ENCODE measurements at places on chromosomes 1 and 21.

- no peak for DNase-seq
Measured at GRCh38 chr21:40169971-40170370, 302.7 kb downstream of the PCP4 start.

GRCh38 chr1:163772246-163772645 is 450.5 kb downstream of the NUF2 start:
- no peak for DNase-seq

- DNase-seq, result no peak
Measured at GRCh38 chr21:38533887-38534286, 35.6 kb upstream of the ERG start.

DNA sequence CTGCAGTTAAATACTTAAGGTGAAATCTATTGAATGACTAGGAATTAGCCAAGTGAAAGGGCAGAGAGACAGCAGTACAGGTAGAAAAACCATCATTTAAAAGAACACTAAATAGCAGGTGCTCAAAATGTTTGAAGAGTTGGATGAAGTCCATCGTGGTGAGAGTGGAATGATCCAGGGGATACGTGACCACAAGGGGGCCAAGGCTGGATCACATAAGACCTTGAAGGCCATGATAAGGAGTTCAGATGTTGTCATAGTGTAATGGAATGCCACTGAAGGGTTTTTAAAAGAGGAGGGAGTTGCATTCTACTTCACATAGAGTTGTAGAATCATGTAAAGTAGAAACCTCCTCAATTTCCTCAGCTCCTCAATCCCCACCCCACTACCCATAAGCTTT is 34.8 kb upstream of the HOOK1 start:
- no peak for DNase-seq

DNA sequence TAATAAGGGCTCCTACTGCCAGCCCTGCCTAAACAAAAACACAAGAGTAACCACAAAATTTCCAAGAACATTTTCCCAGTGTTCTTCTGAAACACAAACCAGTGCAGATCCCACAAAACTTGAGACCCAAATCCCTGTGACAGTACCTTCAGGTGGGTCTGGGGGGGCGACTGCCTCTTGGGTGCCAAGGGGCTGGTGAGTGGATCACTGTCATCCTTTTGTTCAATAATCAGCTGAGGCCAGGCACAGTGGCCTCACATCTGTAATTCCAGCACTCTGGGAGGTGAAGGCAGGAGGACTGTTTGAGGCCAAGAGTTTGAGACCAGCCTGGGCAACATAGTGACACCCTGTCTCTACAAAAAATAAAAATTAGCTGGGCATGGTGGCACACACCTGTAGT is 87.6 kb downstream of the GLIS1 start:
- DNase-seq, result no peak

GRCh38 chr1:100038660-100039287 is 69.0 kb downstream of the SLC35A3 start:
- DNase-seq, result peak; percentile 91

DNA sequence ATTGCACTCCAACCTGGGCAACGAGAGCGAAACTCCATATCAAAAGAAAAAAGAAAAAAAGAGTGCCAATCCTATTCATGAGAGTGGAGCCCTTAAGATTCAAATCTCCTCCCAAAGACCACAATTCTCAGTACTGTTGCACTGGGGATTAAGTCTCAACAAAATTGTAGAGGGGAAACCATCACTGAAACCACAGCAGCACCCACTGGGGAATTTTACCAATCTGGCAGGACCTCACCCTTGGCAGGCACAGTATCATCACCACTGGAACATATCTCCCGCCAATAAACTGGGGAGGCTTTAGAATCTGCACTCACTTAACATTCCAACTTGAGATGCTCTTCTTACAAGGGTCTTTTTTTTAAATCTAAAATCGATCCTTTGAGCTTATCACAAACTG is 41.0 kb downstream of the LRRC40 start:
- no peak for DNase-seq

GRCh38 chr21:14401217-14401616 is 18.3 kb upstream of the HSPA13 start:
- DNase-seq, result no peak

GRCh38 chr1:95095833-95096217 is 21.3 kb upstream of the TLCD4 start:
- no peak for DNase-seq

DNA sequence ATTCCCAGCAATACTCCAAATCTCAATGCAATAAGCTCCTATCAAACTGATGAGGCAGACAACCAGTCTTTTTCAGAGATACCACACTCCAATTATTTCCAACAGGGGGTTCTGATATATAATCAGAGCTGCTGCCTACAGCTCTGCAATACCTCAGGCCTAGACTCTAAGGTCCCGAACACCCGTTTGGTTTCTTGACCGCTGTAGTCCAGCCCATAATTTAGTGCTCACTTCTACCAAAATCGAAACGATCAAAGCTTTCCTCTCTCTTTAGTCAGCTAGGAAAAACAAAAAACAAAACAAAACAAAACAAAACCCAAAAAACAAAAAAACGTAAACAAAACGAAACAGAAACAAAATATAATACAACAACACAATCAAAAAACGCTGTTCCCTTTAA is 453.0 kb downstream of the NEGR1 start:
- DNase-seq, result no peak

DNA sequence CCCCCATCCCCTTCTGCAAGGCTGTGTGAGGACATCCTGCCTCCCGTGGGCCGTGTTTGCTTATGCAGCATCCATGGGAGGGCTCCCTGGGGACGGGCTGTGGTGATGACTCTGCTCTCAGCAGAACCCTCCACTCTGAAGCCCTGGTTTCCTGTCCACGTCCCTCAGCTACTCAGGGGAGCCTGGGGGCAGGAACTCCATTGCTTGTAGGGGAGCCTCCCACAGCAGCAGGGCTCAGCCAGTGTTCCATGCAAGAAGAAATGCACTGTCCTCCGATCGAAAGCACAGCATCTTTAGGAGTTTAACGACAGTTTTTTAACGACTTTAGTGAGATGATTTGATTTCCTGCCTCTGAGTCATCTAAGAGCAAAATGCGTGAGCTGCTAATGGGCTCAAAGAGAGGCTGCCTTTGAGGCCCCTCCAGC is 8.3 kb upstream of the KCNAB2 start:
- DNase-seq, result peak; percentile 67

GRCh38 chr1:71015745-71016144 is 31.9 kb downstream of the PTGER3 start:
- DNase-seq, result no peak

GRCh38 chr1:19356266-19356665 is 44.1 kb downstream of the SLC66A1 start:
- no peak for DNase-seq

- DNase-seq, result no peak
Measured at GRCh38 chr1:181128592-181129497, 40.3 kb downstream of the IER5 start.

GRCh38 chr1:113390871-113391648 is 745 bp downstream of the MAGI3 start:
- peak; percentile 59 for DNase-seq

GRCh38 chr1:43831851-43832250 is 101.8 kb upstream of the ARTN start:
- no peak for DNase-seq

- no peak for DNase-seq
Measured at GRCh38 chr1:101833312-101833711, 163.4 kb downstream of the OLFM3 start.

GRCh38 chr1:30781906-30782305 is 24.3 kb upstream of the LAPTM5 start:
- no peak for DNase-seq

- peak; percentile 52 for DNase-seq
Measured at GRCh38 chr1:201311356-201312011, 28.2 kb downstream of the PKP1 start.

- DNase-seq, result no peak
Measured at GRCh38 chr1:24364605-24364974, 45.4 kb downstream of the GRHL3 start.

GRCh38 chr1:56036479-56036878 is 542.9 kb downstream of the PLPP3 start:
- DNase-seq, result no peak

- no peak for DNase-seq
Measured at GRCh38 chr1:182291584-182292192, 99.9 kb downstream of the GLUL start.

DNA sequence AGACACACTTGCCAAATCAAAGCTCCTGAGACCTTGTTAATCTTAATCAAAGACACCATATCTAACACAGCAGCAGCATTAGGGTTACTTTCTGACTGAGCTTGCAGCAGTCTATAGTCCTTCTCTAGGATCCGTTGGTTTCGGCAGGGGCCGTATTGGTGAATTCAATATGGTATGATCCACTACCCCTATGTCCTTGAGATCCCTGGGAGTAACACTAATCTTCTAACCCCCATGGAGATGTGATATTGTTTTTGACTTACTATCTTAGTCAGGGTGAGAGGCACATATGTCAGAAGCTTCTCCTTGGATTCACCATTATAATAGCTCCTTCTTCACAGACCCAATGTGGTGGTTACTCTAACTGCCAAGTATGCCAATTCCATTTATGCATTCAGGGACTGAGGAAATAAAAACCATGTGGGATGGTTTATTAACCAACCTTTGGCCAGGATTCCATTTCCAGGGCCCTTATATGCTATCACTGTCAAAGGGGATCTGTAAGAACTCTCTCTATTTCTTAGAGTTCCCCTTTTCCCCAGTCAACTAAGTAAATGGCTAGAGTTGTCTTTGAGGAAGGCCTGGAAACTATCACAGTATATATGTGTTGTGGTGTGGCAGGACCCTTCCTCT is 673.6 kb upstream of the USP24 start:
- no peak for DNase-seq

DNA sequence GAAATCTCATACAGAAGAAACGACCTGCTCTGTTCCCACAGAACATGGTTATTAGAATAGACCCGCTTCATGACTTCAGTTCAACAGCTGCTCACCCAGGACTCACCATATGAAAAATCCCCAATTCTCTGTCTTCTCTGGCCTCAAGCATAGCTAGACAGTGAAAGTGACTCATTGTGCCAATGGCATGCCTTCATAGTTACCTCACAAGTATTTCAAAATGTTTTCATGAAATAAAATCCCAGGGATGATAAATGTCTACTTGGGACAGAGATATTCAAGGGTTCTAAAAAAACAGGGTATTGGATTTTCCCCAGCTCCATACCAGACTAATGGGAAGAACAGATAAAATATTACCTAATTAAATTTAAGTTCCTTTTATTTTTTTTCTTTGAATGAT is 82.3 kb downstream of the NOTCH2 start:
- peak; percentile 47 for DNase-seq

- DNase-seq, result no peak
Measured at GRCh38 chr1:226687426-226687825, 51.7 kb downstream of the ITPKB start.

- DNase-seq, result no peak
Measured at GRCh38 chr1:31795801-31796621, 19.8 kb downstream of the SPOCD1 start.

GRCh38 chr1:219573960-219574359 is 38.9 kb downstream of the ZC3H11B start:
- DNase-seq, result no peak

GRCh38 chr1:228084325-228084724 is 1.8 kb downstream of the ARF1 start:
- DNase-seq, result peak; percentile 58

GRCh38 chr1:33687000-33687399 is 176.9 kb upstream of the HMGB4 start:
- DNase-seq, result no peak

DNA sequence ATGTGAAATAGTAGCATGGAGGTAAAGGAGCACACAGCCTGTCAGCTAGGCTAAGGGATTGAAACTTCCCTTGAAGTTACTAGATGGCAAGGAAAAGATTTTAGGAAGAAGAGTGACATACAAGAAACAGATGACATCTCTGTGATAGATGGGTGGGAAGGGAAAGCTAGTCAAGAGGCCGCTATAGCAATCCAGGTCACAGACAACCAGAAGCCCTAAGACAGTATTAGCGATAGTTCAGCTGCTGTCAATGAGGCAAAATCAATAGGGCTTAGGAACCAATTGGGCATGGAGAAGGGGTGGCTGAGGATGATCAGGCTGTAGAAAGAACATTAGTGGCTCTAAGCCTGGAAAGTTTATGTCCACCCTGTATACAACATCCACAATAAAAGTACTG is 111.1 kb downstream of the GLUL start:
- DNase-seq, result no peak

DNA sequence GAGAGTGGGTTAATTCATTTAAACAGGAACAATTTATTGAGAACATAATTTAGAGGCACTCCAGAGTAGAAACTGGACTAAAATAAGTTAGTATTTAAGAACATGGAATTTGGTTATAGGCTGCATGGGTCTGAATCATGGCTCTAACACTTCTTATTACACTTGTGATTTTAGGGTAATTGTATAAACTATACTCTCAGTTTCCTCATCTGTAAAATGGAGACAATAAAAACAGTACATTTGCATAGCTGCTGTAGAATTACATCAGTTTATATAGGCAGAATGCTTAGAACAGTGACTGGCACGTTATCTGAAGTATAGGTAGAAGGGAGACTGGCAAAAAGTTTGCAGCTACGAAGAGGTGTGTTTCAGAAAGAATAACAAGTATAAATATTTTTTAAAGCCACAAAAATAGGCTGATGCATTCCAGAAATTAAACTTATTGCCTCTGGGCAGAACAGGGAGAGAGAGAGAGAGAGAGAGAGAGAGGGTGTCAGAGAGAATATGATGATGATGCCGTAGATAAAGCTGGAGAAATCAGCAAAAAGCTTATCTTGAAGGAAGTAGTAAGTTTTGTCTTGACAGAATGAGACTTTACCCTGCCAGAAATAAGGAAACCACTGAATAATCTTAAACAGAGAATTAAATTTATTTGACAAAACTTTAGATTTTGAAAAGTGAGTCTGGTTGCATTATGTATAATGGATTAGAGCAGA is 8.1 kb upstream of the OR6K3 start:
- DNase-seq, result no peak

DNA sequence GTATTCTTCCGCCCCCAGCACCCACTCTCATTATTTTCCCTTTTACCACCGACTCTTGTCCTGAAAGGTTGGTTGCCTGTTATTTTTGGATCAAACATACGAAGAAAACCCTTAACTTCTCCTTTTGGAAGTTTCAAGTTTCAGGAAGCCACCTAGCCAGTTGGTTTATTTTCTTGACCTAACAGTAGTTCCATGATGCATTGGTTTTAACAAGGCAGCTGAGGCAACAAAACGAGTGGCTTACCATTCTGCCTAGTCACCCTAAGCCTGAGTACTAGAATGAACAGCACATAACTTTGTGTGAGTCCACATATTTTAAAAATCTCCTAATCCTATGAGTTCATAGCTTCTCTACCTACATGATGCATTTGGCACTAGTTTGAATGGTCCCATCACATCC is 28.9 kb downstream of the OLFM3 start:
- no peak for DNase-seq
